IMR-90 (cell line): ENCODE measurements at places on chromosomes 5 and 9.
A peak's percentile ranks its signal among the peaks of the same experiment; 100 is the strongest.

DNA sequence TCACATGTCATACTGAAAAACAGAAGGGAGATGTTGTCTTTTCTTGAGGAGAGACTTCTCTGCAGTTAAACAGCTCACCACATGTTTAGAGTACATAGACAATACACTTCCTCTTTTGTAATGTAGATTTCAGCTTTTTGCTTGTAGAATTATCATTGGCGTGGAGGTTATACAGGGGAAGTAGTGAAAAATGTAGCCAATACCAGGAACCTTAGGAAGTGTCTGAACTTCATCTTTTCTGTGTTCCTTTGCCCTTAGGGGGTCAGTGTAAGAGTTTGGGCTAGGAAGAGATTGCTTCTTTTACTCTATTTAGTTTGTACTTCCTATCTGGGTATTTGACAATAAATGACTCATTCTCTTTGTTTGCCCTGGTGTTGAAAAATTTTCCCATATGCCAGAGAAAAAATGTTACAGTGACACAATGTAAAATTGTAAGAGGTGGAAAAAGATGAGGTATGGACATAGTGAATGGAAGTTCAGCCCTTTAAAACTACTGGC, 21.0 kb upstream of the CDKN2B start:
- peak; percentile 76 for DNase-seq

DNA sequence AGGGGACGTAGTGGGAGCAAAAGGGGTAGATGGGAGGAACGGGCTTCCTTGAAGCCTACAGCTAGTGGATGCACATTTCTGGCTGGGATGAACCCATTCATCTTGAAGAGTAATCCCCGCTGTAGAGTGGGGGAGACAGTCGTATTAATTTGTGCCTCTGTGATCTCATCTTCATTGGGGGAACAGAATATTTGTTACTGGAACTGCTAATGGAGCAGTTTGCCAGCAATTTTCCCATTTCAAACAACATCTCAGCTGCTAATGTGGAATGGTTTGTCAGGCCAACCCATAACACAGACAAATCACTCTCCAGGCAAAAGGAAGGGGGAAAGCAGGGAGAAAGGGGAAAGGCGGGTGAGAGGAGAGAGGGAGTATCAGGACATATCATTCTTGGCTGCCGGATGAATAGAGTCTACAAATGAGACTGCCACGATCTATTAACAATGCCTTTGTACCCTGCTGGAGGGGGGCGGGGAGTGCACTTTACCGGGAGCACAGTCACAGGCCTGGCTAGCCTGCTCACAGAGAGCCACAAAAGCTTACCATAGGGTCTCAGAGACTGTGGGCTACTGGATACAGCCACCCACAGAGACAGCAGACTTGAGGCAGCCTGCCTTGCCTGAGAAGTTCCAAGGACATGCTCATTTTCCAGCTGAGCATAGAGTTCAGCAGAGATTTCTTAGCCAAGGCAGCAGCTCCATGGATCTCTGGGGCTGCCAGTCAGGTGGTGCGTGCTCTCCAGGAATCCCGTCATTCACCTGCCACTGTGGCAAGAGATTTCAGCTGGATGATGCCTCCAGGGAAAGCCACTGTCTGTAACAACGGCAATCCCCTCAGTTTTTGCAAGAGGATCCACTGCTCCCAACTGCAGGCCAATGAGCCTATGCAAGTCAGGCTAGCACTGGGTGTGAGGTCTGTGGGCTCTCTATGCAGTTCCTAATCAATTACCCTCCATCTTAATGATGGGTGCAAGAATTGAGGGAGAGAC, 217.7 kb upstream of the PANK3 start:
- DNase-seq, result no peak

DNA sequence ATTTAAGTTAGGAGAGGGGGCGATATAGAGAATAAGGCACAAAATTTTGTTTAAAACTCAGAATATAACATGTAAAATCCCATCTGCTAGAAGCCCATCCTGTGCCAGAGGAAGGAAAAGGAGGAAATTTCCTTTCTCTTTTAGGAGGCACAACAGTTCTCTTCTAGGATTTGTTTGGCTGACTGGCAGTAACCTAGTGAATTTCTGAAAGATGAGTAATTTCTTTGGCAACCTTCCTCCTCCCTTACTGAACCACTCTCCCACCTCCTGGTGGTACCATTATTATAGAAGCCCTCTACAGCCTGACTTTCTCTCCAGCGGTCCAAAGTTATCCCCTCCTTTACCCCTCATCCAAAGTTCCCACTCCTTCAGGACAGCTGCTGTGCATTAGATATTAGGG, 18.3 kb downstream of the MOCS2 start:
- DNase-seq, result peak; percentile 72

DNA sequence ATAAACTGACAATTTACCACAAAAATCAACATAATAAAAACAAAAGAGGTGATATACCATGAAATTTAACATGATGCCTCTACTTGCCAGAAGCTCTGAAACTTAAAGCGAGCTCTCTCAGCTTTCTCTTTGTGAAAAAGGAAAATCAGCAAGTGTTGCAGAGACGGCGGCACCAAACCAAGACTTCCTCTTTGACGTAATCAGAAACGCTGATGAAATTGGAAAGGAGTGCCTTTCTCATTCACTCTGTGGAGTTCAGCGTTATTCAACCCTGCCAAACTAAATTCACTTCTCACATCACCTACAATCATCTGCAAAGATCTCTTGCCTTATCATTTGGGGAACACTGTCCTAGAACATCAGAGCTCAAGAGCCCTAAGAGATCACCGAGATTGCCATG, 32.2 kb downstream of the ANXA6 start:
- no peak for DNase-seq

DNA sequence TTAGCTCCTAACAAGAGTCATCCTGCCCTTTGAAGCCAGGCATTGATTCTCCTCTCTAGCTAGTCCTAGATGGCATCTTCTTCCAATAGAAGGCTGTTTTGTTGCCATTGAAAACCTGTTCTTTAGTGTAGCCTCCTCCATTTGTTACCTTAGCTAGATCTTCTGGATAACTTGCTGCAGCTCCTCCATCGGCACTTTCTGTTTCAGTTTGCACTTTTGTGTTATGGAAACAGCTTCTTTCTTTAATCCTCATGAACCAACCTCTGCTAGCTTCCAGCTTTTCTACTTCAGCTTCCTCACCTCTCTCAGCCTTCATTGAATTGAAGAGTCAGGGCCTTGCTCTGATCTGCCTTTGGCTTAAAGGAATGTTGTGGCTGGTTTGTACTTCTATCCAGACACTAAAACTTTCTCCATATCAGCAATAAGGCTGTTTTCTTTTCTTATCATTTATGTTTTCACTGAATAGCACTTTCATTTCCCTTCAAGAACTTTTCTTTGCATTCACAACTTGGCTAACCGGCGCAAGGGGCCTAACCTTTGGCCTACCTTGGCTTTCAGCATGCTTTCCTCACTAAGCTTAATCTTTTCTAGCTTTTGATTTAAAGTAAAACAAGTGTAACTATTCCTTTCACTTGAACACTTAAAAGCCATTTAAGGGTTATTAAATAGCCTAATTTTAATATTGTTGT, 166.5 kb upstream of the SLC12A2 start:
- DNase-seq, result no peak
